ENCODE measurements at places on chromosomes 1 and 21.

DNA sequence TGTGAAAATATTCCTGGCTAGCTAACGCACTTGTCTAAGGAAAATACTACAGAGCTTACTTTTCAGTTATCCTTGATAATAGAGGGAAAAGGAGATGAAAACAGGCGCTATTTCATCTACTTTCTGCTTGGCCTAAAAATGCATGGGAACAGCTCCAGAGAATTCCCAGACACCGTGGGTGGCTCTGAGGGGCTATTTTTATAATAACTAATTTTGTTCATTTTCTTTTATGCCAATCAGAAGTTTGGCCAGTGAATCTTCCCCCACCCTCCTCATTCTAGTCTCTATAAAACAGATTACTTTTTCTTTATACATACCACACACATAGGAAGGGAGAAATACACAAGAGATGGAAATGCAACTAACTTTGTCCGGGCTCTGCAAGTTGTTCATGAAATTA is 322.9 kb downstream of the SETD4 start:
- DNase-seq: no peak

GRCh38 chr1:8607906-8608305 is 209.5 kb downstream of the RERE start:
- no peak for DNase-seq

DNA sequence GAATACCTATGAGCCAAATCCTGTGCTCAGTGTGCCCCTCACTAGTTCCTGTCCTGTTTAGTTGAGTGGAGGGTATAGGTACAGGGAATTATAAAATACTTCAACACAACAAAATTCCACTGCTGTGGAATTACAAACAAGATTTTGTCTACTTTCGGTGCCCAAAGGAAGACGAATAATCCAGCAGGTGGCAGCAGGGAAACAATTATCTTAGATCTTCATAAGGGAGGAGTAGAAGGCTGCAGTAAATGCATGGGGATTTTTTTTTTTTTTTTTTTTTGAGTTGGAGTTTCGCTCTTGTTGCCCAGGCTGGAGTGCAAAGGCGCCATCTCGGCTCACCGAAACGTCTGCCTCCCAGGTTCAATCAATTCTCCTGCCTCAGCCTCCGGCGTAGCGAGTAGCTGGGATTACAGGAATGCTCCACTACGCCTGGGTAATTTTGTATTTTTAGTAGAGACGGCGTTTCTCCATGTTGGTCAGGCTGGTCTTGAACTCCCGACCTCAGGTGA is 2.0 kb upstream of the PIP5K1A start:
- DNase-seq: peak; percentile 49

DNA sequence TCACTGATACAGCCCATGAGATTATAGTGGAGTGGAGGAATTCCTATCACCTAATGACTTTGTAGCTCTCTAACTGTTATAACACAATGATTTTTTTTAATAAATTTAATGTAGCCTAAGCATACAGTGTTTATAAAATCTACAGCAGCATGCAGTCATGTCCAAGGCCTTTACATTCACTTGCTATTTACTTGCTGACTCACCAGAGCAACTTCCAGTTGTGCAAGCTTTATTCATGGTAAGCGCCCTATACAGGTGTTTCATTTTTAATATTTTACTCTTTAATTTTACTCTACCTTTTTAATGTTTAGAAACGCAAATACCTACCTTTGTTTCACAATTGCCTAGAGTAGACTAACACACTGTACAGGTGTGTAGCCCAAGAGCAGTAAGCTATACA is 1652.2 kb downstream of the BRINP3 start:
- no peak for DNase-seq

GRCh38 chr21:35201288-35201687 is 152.2 kb upstream of the RUNX1 start:
- no peak for DNase-seq

GRCh38 chr1:238489006-238489405 is 598.3 kb upstream of the ZP4 start:
- DNase-seq: no peak

DNA sequence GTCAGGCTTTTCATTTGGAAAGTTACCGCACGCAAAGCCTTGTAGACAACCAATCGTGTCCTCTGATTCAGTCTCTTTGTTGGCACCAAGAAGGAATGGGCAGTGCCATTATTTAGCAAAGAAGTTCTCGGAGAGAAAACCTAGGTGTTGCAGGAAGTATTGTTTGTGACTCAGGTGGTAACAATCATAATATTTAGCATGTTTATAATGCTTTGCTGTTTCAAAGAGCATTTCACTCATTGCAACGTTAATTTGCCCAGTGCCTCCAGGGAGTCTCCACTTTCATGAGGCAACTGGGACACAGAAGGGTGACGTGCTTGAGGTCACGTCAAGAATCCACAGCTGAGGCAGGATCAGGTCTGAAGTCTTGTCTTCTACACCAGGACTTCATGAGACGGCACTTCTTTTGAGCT is 31.4 kb downstream of the STPG1 start:
- DNase-seq: no peak

DNA sequence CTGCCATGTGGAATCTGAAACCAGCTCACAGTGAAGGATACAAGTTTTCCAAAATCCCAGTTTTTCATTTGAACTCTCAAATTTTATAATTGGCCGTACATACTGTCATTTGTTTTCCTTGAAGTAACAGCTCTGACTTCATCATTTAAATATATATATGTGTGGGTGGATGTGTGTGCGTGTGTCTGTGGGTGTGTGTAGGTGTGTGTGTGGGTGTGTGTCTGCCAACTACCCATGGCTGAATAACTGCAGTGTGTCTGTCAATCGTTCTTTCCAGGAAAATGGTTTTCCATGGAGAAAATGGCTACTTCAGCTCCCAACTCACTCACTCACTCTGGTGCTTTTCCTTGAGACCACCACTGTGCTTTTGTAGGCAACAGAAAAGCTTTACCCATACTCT is 169.0 kb downstream of the PLPP3 start:
- DNase-seq: no peak

DNA sequence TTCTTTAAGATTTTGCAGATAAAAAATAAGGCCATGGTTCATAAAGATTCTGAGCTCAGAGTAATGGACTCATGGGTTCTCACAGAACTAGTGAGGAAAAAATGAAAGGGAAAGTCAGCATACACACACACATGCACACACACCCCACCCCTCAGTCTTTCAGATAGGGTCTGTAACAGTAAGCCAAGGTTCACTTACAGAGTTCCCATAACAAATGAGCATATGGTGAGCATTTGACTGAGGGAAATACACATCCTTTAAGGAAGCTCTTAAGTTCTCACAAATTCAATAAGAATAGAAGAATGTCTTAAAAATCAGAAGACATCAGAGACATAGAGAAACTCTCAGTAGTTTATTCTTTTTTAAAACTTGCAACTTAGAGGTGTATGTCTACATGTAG is 57.9 kb downstream of the NTMT2 start:
- no peak for DNase-seq

DNA sequence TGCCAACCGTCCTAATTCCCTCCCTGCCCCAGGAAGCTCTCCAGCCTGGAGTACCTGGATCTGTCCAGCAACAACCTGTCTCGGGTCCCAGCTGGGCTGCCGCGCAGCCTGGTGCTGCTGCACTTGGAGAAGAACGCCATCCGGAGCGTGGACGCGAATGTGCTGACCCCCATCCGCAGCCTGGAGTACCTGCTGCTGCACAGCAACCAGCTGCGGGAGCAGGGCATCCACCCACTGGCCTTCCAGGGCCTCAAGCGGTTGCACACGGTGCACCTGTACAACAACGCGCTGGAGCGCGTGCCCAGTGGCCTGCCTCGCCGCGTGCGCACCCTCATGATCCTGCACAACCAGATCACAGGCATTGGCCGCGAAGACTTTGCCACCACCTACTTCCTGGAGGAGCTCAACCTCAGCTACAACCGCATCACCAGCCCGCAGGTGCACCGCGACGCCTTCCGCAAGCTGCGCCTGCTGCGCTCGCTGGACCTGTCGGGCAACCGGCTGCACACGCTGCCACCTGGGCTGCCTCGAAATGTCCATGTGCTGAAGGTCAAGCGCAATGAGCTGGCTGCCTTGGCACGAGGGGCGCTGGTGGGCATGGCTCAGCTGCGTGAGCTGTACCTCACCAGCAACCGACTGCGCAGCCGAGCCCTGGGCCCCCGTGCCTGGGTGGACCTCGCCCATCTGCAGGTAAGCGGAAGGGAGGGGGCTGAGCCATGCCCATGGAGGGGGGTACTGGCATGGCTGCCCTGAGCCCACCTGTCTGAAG is 16.5 kb downstream of the PODN start:
- DNase-seq: no peak

DNA sequence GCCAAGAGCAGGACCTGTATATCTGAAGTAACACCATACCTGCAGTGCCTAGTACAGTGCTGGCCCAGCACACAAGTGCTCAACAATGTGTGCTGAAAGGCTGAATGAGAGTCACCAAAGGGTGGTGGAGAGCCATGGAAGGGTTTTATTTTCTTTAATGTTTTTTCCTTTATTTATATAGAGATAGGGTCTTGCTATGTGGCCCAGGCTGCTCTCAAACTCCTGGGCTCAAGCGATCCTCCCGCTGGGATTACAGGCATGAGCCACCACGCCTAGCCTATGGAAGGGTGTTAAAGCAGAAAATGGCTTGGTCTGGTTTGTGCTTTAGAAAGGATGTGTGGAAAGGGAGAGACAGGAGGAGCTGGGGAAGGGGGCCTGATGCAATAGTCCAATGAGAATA is 13.3 kb upstream of the TTC39A start:
- no peak for DNase-seq

DNA sequence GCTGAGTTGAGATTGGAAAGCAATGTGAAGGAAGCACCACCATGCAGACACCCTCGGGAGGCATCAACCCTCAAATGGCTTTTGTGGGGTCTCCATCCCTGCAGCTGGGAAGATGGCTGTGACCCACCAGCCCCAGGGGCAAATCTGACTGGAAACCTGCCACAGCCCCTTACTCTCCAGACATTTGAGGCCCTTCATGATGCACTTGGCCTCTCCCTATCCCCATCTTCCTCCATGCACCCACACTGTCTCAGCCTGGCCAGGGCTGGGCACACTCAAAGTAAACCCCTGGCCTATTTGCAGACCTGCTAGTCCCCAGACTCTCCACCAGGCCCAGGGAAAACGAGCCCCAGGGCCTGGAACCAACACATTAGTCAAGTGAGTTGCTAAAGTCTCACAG is 205.2 kb downstream of the MATN1 start:
- no peak for DNase-seq

- no peak for DNase-seq
Measured at GRCh38 chr1:175673371-175674150, 69.8 kb downstream of the TNR start.

DNA sequence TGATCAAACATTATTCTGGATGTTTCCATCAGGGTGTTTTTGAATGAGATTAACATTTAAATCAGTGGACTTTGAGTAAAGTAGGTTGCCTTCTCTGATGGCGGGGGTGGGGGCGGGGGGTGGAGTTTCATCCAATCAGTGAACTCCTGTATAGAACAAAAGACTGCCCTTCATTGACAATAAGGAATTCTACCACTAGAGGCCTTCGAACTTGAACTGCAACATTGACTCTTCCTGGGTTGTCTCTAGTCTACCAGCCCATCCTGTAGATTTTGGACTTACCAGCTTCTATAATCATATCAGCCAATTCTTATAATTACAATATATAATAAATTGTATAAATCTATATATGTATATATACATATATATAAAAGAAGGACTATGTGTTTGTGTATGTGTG is 520.4 kb upstream of the CXADR start:
- no peak for DNase-seq

GRCh38 chr21:38284216-38284615 is 27.4 kb downstream of the KCNJ15 start:
- no peak for DNase-seq

GRCh38 chr1:46577671-46578070 is 26.2 kb upstream of the KNCN start:
- DNase-seq: no peak

DNA sequence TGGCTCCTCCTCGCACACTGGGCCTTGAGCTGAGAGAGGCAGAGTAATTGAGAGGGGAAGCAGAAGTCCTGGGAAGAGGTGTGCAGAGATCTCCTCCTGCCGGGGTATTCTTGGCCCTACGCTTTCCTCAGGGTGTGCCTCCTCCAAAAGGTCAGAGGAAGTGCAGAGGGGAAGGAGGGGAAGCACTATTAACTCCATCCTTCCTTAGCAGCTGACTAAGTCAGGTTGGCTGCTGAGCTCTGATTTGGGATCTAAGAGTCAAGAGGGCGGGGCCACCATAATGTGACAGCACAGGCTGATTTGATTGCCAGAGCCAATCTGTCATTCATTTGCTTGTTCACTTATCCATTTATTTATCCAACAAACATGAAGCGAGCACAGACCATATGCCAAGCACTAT is 12.3 kb downstream of the ATP2B4 start:
- DNase-seq: no peak

DNA sequence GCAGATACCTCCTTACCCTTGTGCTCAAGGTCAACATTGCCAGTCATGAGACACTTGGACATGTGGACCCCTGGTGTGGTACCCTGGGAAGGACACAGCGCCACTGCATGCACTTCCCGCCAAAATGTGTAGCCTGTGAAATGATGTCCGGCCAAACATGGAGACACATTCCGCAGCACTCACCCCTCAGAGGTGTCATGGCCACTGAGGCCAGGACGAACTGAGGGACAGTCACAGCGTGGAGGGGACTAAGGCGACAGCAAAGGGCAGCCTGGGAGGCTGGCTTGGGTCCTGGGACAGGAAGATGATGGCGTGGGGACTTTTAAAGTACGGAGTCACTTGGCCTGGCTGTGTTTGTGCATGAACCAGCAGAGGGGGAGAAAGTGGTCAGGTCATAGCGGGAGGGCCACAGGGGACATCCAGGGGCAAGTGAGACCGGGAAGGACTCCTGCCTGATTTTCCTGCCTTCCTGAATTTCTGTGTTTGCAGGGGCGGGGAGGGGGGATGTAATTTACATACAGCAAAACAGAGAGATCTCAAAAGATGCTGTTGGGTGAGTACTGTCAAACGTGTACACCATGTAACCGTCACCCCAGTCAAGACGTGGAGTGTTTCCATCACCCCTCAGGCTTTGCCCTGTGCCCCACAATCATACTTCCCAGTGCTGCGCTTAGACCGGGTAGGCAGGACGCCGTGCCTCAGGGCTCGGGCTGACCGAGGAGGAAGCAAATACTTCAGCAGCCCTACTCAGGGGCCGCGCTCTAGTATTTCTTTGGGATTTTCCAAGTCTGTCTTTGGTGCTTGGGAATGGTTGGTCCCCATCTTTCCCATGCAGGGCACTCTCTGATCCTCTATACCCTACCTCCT is 45.2 kb downstream of the WDR4 start:
- DNase-seq: no peak

GRCh38 chr1:18536915-18537314 is 56.2 kb downstream of the KLHDC7A start:
- no peak for DNase-seq

Measured in activated naive CD8-positive, alpha-beta T cell treated with anti-CD3 and anti-CD28 coated beads, Interleukin-2, amount 50 U/mL, for 24 hours (primary cell).